ENCODE measurements at places on chromosomes 2 and 18.

- no peak for DNase-seq
Observed at GRCh38 chr2:80687524-80687923, 383.0 kb upstream of the LRRTM1 start.

DNA sequence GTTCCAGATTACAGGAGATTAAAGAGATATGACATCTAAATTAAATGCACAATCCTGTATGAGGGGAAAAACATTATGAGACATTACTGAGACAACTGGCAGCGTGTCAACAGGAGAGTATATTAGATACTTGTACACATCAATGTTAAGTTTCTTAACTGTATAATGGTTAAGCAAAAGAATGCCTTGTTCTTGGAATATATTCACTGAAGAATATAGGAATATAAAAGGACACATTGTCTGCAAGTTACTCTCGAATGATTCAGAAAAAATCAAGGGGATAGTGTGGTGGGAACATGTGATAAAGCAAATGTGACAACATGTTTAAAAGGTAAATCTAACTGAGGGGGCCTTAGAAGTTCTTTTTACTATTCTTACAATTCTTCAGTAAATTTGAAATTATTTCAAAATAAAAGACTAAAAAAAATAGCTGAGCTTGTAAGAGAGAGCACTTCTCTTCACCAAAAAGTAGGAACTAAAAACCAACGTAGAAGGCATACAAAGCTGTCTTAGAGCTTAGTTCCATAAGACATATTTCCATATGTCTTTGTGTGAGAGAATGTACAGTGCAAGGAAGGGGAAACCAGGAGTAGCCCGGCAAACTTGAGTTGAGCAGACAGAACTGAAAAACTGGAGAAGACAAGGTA lies 7.5 kb downstream of the WDPCP start:
- DNase-seq: no peak

DNA sequence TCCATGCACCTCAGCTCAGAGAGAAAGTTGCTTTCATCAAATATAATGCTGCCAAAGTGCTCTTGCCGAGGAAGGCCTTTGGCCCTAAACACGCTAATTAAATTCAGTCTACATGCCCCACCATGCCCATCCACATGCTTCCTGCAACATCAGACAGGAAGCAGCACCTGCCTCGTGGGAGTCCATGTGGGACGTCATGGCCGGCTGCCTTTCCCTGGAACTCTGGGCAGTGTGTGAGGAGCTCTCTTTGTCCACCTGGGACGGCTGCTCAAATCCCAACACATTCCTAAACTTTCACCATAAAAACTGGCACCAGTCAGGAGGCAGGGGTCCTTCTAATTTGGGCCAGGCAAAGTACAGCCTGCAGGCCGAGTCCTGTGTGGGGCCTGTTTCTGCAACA lies 23.1 kb downstream of the FAM178B start:
- no peak for DNase-seq

GRCh38 chr18:61989138-61989537 lies 96.3 kb upstream of the RNF152 start:
- DNase-seq: no peak

DNA sequence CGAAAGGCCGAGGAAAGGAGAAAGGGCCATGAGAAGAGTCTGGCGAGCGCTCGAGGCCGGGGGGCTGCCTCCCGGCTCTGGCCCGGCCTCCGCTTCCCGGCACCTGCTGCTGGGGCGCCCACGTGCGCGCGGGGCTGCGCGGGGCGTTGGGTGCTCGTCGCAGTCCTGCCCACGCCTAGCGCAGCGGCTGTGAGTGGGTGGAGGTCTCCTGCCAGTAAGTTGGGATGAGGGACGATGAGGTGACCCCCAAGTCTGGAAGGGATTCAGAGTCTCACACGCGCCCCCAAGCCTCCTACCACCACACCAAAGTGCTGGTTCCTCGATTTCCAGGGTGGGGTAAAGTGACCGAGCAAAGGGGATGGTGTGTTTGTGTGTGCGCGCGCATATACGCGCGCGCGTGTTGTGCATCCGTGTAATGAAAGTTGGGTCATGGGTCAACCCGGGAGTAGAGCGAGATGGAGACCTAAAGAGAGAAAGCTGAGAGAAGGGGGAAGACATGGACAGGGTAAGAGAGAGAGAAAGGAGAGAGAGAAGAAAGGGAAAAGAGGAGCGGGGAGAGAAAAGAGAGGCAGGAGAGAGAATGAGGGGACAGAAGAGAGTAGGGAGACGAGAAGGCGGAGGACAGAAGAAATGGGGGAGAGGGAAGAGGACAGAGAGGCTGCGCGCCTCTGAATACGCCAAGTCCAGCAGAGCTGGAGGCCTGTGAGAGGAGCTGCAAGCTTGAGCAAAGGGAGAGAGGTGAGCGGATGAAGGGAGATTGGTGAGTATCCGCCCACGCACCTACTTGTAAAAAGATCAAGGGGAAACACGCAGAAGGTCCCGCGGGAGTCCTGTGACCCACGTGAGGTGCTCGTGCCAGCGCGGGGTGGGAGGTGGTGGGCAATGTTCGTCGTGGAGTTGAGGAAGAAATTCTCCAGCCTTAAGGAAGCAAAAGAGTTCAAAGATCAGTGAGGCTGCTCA lies 1.7 kb upstream of the NETO1 start:
- DNase-seq: no peak

DNA sequence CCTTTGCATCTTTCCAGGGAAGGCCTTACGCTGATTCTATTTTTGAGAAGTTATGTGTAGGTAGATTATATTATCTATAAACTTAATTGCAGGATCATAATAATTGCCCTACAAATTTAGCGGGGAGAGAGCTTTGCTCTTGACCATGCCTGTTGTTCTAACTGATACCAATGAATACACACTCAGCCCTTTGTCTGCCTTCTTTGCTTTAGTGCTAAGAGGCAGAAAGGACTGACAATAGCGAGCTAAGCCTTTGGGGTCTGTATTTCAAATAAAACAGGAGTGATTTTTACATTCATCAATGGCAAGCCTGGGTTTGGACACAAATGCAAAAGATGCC lies 115.3 kb upstream of the STON1 start:
- DNase-seq: no peak

- no peak for DNase-seq
Observed at GRCh38 chr2:241870611-241871537, 1.3 kb downstream of the RTP5 start.

- DNase-seq: no peak
Observed at GRCh38 chr18:8899000-8899399, 193.6 kb downstream of the MTCL1 start.

DNA sequence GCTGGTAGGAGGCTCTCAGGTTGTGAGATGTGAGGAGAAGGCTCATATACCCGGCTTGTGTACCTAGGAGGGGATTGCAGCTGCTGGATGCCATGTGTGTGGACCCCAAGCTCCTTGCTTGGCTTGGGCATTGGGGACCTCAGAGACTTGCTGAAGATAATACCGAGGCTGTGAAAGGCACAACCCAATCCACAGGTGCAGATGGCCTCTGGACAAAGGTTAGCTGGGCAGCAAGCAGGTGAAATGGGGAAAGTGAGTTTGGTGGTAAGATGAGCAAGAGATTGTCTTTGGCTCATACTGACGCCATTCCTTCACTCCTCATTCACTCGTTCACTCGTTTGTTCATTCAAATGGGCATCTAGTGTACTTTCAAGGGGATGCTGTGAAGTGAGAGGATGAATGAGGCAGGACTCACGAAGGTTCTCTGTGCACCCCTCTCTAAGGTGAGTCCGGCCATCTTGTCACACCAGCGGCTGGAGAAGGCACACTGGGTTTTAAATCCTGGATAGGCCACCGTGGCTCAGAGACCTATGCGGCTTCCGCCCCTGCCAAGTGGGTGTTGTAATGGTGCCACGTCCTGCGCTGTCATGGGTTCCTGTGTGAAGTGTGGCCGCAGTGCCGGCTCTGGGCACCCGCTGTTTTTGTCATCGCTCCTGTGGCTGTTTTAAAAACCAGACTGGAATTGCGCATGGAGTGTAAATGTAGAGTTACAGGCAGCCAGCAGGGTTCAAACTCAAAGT lies 13.7 kb downstream of the FBLN7 start:
- no peak for DNase-seq

DNA sequence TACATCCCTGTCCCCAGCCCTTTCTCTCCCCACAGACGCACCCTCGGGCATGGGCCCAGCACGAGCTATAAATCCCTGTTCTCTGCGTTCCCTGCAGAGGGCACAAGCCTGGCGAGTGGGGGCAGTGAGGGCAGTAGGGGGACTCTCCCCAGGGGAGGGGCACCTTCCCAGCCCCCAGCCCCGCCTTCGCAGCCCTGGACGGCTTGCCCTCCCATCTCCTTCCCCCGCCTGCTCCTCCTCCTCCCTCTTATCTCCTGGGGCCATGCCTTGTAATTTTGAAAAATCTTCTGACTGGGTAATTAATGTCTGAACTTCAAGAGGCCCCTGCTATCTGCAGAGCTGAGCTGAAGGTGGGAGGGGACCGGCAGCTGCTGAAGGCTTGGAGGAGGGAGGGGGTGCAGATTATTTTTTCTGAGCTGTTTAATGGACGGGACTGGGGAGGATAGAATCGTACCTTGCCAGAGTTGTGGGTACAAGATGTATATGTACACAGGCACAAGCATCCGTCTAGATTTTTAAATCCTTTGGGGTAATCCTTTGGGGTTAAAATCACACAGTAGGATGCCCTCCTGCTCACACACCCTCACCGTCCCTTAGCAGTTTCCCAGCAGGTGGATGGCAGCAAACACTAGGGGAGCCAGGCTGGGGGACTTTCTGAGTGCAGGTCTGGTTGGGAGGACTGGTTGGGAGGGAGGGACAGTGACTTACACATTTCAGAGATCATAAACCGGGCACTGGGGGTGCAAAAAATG lies 121.9 kb downstream of the SMAD7 start:
- DNase-seq: no peak

DNA sequence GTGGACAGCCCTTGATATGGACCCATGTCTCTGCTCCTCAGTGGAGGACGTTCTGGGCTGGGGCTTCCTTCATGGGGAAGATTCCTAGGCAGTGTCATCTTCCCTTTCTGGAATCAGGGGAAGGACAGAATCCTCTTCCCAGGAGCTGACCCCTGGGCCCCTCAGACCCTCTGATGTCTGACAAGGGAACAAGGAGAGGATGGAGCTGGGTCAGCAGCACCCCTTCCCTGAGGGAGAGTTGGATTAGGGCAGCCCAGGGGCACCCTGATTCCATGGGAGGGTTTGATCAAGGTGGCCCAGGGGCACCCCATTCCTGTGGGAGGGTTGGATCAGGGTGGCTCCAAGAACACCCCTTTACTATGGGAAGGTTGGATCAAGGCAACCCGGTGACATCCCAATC lies 86.5 kb downstream of the ACKR3 start:
- no peak for DNase-seq

GRCh38 chr18:52333860-52334259 lies 6.1 kb upstream of the DCC start:
- no peak for DNase-seq

DNA sequence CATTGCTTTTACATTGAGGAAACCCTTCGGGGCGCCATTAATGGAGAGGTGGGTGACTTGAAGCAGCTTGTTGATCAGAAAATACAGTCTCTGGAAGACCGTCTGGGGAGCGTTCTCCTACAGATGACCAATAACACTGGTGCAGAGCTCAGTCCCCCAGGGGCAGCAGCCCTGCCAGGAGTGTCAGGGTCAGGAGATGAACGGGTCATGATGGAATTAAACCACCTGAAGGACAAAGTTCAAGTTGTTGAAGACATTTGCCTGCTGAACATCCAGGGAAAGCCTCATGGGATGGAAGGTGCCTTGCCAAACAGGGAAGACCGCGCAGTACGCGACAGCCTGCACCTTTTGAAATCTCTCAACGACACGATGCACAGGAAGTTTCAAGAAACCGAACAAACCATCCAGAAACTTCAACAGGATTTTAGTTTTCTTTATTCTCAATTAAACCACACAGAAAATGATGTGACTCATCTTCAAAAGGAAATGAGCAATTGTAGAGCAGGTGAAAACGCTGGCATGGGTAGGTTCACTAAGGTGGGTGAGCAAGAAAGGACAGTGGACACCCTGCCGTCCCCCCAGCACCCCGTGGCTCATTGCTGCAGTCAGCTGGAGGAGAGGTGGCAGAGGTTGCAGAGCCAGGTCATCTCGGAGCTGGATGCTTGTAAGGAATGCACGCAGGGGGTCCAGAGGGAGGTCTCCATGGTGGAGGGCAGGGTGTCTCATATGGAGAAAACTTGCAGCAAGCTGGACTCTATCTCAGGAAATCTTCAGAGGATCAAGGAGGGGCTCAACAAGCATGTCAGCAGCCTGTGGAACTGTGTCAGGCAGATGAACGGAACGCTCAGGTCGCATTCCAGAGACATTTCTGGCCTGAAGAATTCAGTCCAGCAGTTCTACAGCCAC lies 45.0 kb downstream of the EMILIN2 start:
- DNase-seq: no peak

DNA sequence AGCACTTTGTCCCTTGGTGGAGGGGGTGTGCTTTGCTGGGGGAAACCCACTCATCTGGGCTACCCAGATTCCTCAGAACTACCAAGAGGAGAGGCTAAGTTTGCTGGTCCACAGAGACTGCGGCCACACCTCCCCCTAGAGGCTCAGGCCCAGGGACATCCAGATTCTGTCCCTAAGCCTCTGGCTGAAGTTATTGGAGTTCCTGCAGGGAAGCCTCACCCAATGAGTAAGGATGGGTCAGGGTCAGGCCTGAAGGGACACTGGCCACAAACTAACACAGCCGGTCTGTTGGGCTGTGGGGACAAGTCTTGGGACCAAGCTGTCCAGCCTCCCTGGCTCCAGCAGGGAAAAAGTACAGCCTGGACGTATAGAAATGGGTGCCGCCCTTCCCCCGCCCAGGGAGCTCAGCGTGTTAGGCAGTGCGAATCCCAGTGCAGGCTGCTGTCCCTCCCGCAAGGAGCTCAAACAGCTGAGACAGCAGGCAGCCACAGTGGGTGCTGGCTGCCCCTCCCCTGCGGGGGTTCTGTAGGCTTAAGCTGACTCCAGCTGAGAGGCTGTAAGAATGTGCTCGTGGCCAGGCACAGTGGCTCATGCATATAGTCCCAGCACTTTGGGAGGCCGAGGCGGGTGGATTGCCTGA lies 86.9 kb upstream of the ARL5A start:
- DNase-seq: no peak

DNA sequence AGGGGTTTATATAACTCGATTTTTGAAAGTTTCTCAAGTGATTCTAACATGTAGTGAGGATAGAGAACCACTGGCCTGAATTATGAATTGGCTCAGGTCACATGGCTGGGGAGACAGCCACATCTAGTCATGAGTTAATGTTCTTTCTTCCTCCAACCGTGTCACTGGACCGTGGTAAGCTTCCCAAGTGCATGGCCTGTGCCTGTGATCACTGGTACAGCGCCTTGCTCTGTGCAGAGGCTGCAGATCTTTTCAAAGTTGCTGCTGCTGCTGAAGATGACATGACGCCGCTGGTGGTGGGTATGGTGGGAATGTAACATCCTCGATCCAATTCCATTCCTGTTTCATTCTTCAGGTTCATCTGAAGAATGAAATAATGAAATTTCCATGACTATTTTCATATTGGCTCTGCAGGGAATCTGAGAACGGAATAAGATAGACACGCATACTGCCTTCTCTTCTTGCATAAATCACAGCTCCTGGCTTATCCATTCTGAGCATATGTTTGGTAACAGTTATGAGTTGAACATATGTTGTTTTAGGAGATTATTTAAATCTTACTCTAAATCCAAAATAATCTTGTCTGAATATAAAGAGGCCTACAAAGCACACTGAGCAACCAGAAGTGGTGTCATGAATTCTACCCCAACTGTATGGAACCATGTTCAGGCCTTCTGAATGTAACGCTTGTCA lies 100.5 kb upstream of the THSD7B start:
- no peak for DNase-seq

Measured in activated T-cell treated with anti-CD3 and anti-CD28 coated beads for 1 hour (primary cell).